Esophagus squamous epithelium (tissue), 5 donors: ENCODE measurements at places on chromosomes 1 and 21. TPM values are rescaled to one million over a fixed set of nuclear protein-coding genes. Genes with fewer than 3 reads are reported as not detected.

The GJA9 gene
- total RNA-seq, result 0.50 TPM

The VWA1 gene
- 42.4 TPM for total RNA-seq

GRCh38 chr1:167836197-167836596, 77.7 kb downstream of the ADCY10 start:
- DNase-seq, result no peak

- no peak for DNase-seq
Measured at GRCh38 chr1:119648620-119649004, 546 bp upstream of the ZNF697 start.

The PDPN gene
- 16.9 TPM for total RNA-seq

The UTP11 gene
- 52.9 TPM for total RNA-seq

DNA sequence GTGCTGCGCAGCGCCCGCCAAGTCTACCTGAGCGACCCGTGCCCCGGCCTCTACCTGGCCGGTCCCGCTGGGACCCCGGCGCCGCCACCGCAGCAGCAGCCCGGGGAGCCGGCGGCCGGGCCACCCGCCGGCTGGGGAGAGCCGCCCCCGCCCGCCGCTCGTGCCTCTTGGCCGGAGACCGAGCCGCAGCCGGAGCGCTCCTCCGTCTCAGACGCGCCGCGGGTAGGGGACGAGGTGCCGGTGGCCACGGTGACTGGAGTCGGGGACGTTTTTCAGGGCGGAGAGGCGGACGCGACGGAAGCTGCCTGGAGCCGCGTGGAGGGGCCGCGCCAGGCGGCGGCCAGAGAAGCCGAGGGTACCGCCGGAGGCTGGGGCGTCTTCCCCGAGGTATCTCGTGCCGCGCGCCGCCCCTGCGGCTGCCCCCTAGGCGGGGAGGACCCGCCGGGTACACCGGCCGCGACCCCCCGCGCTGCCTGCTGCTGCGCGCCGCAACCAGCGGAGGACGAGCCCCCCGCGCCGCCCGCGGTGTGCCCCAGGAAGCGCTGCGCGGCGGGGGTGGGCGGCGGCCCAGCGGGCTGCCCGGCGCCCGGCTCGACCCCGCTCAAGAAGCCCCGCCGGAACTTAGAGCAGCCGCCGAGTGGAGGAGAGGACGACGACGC, 646 bp downstream of the IER5 start:
- DNase-seq, result no peak

DNA sequence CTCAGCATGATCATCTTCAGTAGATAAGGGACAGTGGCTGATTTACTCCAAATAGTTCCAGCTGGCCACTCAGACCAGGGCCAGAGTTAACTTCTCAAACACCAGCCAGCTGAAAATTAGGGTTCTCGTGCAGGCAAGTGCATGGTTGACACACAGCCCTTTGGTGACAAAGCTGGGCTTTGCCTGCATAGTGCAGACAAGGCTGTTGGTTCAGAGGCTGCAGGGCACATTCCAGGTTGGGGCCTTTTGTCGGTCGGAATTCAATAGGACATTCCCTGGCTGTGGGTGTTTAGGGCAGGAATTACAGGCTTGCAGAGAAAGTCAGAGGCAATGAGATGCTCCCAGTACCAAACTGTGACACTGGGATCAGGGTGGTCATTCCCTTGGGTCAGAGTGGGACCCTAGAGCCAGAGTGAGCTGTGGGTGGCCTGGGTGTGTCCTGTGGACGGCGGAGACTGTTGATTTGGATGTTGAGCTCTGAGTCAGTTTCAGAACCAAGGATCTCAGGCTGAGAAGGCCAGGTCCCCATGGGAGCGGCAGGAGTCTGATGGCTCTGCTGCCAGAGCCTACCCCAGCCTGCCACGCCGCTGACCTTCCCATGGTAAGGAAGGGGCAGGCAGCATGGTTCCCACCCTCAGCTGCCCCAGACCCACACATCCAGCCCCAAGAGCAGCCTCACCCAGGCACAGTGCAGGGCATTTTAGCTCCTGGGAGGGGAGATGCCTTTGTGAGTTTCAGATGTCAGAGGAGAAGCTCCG, 56.2 kb downstream of the STUM start:
- DNase-seq, result no peak

The GJA5 gene
- total RNA-seq, result 0.38 TPM

GRCh38 chr1:94522304-94522703, 19.3 kb downstream of the F3 start:
- no peak for DNase-seq

The TLR5 gene
- total RNA-seq, result 5.1 TPM

GRCh38 chr1:36203554-36204346, 20.5 kb upstream of the THRAP3 start:
- no peak for DNase-seq

The GBP4 gene
- 5.1 TPM for total RNA-seq

GRCh38 chr1:11961230-11961629, 19.0 kb upstream of the MFN2 start:
- DNase-seq, result no peak

DNA sequence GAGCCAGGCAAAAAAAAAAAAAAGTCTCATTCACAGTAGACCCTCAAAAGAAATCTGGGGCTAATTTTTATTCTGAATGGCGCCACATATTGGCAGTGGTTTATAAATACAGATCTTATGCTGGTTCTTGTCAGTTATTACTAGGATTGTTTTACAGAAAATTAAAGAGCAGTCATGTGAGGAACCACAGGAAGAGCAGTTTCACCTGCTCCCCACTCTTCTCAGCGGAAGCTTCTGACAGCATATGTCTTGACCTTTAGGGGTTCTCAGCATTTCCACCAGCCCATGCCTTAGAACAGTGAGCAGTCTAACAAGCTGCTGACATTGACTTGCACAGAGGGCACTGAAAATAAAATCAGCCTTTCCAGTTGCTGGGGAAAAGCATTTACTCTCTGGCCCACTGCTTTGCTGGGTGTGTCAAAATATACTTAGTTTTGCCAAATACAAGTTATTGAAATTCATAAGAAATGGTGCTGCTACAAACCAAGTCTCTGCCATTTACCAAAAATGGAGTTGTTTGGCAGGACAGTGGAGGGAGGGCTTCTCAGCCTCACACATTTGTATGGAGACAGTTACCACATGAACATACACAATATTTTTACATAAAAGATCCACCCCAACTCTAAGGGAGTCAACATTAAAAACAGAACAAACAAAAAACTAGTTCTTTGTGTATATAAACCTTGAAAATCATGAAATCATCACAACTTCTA, 144.2 kb downstream of the SYT2 start:
- no peak for DNase-seq

GRCh38 chr1:205395616-205396015, 26.2 kb downstream of the LEMD1 start:
- no peak for DNase-seq
